Colonic mucosa (tissue), 4 donors: ENCODE measurements at places on chromosomes 2 and 18.
A peak's percentile ranks its signal among the peaks of the same experiment; 100 is the strongest.

GRCh38 chr2:146258071-146258470, 1586.8 kb upstream of the ACVR2A start:
- DNase-seq: no peak

DNA sequence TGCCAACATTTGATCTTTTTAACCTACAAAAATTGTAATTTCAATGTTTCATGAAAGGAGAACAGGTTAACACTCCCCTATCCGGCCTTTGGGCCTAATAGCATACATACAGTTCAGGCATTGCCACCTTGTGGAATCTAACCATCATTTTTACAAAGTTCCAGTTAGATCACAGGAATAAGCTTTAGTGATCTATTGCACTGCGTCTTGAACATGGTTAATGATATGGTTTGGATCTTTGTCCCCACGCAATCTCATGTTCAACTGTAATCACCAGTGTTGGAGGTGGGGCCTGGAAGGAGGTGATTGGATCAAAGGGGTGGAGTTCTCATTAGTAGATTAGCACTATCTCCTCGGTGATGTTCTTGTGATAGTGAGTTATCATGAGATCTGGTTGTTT, 58.2 kb upstream of the NEUROD1 start:
- no peak for DNase-seq

DNA sequence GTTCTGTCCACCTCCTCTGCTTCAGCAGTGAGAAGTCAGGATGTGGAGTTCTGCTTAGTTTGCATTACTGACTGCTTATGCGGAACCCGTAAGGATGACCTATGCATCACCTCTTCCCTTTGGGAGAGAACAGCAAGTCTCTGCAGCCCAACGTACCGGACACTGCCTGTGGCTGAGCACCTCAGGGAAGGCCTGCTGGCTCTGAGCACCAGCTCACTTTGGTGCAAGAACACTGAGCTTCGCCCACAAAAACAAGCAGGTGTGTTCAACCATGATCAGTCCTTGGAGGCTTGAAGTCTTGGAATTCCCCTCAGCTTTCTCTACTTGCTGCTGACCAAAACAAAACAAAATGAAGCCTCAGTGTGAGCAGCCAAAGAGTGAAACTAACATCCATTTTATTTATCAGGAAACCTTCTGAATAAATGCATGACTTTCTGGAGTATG, 52.7 kb upstream of the NCK2 start:
- DNase-seq: no peak

- DNase-seq: no peak
Measured at GRCh38 chr18:28108254-28108653, 68.7 kb downstream of the CDH2 start.

DNA sequence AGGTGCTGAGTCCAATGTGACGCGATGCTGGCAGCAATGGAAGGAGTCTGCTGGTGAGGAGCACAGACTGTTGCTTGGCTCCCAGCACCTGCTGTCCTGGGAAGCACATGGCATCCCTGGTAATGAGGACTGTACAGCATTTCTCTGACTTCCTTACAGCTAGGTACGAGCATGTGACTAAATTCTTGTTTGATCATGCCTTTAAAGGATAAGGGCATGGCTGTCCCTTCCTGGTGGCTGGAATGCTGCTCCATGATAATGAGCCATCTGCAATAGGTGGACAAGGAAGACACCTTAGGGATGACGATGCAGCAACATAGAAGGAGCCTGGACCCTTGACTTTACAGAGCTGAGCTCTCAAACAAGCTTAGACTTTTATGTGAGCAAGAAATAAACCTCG, 278.0 kb upstream of the SPRED2 start:
- no peak for DNase-seq

GRCh38 chr2:156581280-156581679, 145.1 kb downstream of the GPD2 start:
- DNase-seq: no peak

- DNase-seq: no peak
Measured at GRCh38 chr2:227280895-227281294, 44.2 kb upstream of the MFF start.

- no peak for DNase-seq
Measured at GRCh38 chr2:234745347-234745746, 206.5 kb upstream of the SH3BP4 start.

GRCh38 chr2:198296665-198297308, 492.4 kb downstream of the PLCL1 start:
- DNase-seq: peak; percentile 56

DNA sequence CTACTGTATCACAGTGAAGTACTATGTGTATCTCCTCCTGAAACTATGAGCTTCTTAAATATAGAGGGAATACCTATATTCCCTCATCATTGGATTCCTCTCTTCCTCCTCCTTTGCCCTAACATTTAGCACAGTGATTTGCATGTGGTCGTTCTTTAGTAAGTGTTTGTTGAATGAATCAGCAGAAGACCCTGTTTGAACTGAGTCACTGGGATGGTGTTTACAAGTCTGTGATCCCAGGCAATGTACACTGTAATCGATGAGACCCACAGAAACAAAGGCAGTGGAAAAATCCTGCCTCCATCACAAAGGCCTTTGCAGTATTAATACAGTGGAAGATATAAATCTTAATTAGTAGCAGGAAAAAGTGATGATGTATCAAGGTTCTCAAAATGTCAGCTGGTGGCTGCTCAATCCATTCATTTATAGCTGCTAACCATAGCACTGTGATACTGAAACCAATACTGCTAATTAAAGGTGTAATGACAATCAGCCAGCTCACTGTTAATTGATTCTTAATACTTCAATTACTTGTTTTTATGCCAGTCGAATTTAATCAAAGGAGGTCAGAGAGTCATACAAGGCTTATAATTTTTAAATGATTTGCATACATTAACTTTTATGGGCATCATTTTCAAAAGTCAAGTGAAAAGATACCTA, 20.8 kb upstream of the MYO3B start:
- no peak for DNase-seq

DNA sequence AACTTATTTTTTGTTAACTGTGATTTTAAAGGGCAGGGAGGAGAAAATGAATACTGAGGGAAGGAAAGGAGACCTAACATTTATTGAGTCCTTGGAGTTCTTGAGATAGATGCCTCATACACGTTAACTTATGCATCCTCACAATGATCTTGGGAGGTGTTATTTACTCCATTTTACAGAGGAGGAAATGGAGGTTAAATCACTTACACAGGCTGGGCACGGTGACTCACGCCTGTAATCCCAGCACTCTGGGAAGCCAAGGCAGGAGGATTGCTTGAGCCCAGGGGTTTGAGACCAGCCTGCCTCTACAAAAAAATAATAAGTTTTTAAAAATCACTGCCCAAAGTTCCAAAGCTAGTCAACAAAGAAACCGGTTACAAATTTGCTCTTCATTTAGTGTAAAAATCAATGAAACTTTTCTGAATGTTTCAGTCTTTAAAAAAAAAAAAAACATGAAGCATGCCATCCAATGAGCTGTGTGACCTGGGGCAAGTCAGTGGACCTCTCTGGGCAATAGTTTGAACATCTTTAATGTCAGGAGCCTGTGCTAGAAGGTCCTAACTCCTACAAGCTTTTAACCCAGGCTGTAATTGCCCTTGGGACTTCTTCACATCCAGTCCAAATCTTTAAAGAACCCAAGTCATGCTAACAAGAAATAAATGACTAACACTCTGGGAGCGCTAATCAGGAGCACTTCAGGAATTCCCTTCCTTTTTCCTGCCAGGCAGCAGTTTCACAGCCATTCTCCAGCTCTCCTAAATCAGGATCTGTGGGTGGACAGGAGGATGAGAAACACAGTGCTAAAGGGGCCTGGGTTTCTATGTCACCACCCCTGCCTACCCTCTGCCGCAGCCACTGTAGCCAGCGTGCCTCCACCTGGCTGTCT, 176.4 kb downstream of the TMEM247 start:
- DNase-seq: peak; percentile 30

DNA sequence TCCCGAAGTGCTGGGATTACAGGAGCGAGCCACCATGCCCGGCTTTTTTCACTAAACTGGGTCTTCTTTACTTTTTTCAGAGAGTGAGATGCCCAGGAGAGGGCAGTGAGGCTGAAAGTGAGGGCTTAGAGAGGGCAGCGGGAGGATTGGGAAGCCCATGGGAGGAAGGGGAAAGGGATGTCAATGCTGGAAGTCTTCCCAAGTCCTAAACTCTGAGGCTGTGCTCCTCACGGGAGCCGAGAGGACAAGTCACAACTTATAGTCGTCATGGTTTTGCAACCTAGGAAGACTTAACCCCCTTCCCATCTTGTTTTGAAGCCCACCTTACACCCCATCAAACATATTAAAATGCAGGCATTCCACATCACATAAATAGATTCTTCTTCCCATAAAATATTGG, 15.1 kb upstream of the MEP1B start:
- no peak for DNase-seq

GRCh38 chr2:26598336-26598995, 42.7 kb downstream of the CIB4 start:
- no peak for DNase-seq

DNA sequence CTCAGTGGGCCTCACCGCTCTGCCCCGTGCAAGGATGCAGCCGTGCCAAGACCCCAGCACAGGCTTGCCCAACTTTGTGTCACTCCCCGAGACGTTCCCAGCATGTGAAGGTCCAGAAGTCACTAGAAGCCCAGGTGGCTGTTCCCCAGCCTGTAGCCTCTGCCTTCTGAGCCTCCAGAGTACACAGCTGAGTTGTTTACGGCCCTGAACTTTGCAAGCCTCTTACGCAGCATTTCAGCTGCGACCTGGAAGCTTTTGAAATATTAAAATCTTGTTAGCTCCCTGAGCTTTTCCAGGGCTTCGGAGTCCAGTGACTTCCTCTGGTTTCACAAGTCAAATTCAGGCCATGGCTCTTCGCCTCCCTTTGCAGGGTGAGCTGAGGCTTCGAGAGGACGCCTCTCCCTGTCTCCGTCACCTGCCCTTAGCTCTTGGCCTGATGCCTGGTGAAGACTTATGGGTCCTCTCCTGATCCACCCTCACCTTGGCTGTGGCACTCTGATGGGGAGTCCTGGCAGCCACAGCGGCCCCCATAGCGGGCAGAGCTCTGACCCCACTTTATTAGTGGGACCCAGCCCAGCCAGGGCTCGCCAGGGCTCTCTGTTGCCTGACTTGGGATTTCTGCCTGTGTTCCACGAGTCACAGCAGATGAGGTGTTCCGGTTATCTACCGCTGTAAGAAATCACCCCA, 76.5 kb upstream of the HPCAL1 start:
- DNase-seq: no peak

GRCh38 chr2:113126845-113127645, at the start of gene IL1RN:
IL1RN (plus strand) TSS chr2:113127598; CDS start chr2:113127625, 27 bp downstream.
- DNase-seq: no peak

DNA sequence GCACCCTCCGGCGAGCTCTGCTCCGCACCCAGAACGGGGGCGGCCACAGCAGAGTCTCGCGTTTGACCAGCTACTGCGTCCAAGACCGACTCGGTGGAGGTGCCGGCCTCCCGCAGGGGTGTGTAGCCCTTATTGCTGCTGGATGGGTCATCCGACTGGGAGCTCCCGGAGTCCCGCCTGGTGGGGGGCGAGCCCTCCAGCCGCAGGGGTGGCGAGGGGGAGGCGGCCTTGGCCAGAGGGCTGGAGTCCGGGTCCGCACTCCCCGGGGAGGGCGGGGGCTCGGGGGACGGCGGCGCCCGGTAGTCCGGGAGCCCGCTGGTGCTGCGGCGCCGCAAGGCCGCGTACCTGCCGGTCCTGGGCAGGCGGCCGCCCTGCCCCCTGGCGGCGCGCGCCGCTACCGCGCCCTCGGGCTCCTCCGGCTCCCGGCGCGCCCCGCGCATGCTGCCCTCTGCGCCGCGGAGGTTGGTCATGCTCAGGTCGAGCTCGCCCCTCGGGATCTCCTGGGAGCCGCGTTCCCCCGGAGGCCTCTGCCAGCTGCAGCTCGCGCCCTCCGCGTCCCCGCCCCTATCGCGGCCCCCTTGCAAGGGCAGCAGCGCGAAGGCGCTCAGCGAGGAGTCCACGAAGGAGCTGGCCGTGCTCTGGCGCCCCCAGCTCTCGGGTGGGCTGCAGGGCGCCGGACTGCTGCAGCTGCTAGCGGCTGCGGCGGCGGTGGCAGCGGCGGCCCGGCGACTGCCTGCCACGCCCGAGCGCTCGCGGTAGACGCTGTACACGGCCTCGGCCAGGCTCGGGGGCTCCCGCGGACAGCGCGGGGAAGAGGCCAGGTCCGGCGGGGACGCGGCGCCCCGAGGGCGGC, 4.8 kb downstream of the TMEM200C start:
- DNase-seq: peak; percentile 29

DNA sequence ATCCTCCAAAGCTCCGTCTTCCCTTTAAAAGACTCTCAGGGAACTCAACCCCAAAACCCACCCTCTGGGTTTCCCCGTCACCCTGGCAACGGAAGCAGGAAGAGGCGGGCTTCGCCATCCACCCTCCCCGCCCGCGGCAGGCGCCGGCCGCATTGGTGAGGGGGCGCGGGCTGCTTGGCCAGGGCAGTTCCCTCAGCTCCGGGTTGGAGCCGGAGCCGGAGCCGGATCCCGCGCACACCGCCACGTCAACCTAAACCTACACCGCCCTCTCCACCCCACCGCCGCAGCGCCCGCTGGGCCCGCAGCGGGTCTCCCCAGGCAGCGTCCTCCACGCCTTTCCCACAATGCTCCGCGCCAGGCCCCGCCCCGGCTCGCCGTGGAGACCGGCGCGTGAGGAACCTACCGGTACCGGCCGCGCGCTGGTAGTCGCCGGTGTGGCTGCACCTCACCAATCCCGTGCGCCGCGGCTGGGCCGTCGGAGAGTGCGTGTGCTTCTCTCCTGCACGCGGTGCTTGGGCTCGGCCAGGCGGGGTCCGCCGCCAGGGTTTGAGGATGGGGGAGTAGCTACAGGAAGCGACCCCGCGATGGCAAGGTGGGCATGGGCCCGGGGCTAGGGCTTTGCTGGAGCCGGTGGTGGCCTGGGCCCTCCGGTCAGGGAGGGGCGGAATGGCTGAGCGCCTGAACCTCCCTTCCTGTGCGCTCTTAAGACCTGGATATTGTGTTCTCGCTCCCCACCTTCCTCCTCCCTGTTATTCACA, at the start of gene DNAJC10:
Gene DNAJC10 (plus strand): TSS at position 366 of the 758 bp plus-strand sequence. CDS start 1,830 bp downstream, outside the sequence.
- DNase-seq: peak; percentile 93

GRCh38 chr2:150383587-150383986, 103.9 kb downstream of the RND3 start:
- DNase-seq: no peak

GRCh38 chr2:235514627-235515363, 21.0 kb downstream of the AGAP1 start:
- DNase-seq: peak; percentile 82

- no peak for DNase-seq
Measured at GRCh38 chr2:223075301-223076270, 23.6 kb downstream of the KCNE4 start.

DNA sequence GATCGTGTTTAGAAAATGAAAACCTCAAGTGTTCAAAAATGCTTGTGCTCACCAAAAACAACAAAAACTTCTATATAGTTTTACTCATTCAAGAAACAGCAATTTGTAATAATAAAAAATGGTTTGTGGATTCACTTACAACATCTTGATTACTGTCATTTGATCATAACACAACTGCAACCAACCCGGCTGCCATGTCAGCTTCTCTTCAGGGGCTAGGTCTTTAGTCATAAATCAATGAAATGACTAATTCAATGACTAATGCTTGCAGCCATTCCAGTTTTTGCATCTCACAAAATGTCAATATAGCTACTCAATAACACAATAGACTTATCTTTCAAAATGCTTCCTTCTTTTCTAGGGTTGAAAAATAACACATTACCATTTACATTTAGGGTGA, 128.0 kb downstream of the OLA1 start:
- no peak for DNase-seq
